Epithelial cell of umbilical artery (primary cell): ENCODE measurements at places on chromosomes 3 and 15. TPM values are rescaled to one million over a fixed set of nuclear protein-coding genes. Genes with fewer than 3 reads are reported as not detected.

EOGT gene
- total RNA-seq, result 126 and 188 TPM in 2 replicates

DCBLD2 gene
- total RNA-seq, result 58.8 and 76.0 TPM in 2 replicates

PLCB2 gene
- total RNA-seq, result 3.9 and 7.8 TPM in 2 replicates

GREM1 gene
- total RNA-seq, result 0.32 and 3.3 TPM in 2 replicates

SKIC8 gene
- 120 and 160 TPM in 2 replicates for total RNA-seq

UBL7 gene
- total RNA-seq, result 26.0 and 37.5 TPM in 2 replicates

SCG5 gene
- total RNA-seq, result 3.2 and 4.6 TPM in 2 replicates

COMMD2 gene
- total RNA-seq, result 30.2 and 57.6 TPM in 2 replicates

HIGD2B gene
- not detected in 2 replicates for total RNA-seq

PYGO1 gene
- 1.6 and 2.6 TPM in 2 replicates for total RNA-seq
